Vein endothelial cell (primary cell): ENCODE measurements at places on chromosomes 3 and 15. TPM values are rescaled to one million over a fixed set of nuclear protein-coding genes. Genes with fewer than 3 reads are reported as not detected.

The RTP3 gene
- not detected in 2 replicates for total RNA-seq

The CHRD gene
- total RNA-seq, result under 0.01 and 0.19 TPM in 2 replicates

The CEP19 gene
- total RNA-seq, result 1.3 and 2.3 TPM in 2 replicates

The CHD2 gene
- total RNA-seq, result 72.8 and 81.6 TPM in 2 replicates

The DNAH1 gene
- total RNA-seq, result 6.8 and 8.5 TPM in 2 replicates

The PIGZ gene
- 6.0 and 6.2 TPM in 2 replicates for total RNA-seq

The LMCD1 gene
- 25.2 and 25.8 TPM in 2 replicates for total RNA-seq

The C2CD4A gene
- 0.98 and 1.2 TPM in 2 replicates for total RNA-seq

The TMEM207 gene
- not detected in 2 replicates for total RNA-seq
